Stimulated activated CD8-positive, alpha-beta memory T cell treated with anti-CD3 and anti-CD28 coated beads, Interleukin-7, amount 100 ng/mL, for 4 hours (primary cell): ENCODE measurements at places on chromosomes 3 and 15.

- DNase-seq: no peak
These were observed 144.3 kb upstream of the PFN2 start for GRCh38 chr3:150114873-150115540.

DNA sequence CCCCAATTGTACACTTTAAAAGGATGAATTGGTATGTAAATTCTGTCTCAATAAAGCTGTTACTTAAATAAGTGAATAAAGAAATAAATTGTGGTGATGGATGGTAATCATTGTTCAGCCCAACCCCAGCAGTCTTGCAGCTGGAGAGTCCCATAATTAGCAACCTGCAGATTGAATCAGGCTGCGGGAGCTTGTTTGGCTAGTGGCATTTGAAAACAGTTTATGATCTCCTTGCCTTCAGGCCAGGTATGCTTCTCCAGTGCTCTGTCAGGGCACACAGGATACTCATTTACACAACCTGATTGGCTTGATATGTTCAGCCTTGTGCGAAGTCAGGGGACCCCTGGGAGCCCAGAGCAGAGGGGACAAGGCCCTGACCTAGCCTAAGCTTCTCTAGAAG is 16.5 kb upstream of the TSEN2 start:
- DNase-seq: no peak

DNA sequence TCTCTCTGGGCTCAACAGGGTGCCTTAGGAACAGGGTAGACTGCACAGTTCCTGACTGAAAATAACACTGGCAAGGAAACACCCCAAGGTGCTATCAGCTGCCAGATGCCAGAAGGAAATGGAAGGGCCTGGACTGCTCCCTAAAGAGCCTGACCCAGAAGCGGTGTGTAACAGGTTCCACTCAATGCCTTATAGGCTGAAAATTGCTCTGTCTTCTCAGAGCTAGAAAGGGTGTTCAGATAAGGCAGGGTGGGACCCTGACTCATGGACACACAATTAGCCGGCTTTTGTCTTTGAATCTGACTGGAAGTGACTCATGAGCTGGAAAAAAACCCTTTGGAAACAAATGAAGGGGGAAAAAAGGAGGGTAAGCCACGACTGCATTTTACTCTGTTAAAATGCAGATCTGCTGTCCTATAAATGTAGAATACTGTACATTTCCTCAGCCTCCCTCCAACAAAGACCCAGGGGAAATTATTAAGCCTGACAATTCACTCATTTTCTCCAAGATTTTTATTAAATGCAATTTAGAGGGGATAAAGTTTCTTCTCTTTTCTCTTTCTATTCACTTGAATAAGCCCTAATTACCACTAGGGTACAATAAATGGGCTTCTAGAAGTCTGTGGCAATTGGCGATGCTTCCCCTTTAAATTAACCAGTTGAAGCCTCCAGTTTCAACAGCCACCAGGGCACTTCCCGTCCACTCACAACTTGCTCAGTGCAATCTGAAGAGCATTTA is 160.2 kb upstream of the TBL1XR1 start:
- DNase-seq: no peak

DNA sequence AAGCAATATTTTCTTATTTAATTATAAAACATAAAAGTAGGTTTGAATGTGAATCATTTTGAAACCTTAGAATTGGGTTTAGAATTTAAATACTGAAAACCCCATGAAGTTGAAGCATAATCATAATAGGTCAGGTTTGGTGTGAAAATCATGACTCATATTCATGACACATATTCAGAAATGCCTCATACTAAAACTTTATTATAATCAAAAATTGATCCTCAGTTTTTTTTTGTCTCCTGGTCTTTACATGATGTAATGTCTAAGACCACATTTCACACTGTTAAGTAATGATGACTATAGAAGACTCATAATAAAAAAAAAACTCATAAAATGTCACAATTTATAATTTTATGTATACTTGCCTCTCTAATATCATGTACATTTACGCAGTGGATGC is 190.4 kb downstream of the FOXP1 start:
- DNase-seq: no peak

- DNase-seq: no peak
These were observed 252.8 kb downstream of the IGSF11 start for GRCh38 chr3:118781839-118782238.

DNA sequence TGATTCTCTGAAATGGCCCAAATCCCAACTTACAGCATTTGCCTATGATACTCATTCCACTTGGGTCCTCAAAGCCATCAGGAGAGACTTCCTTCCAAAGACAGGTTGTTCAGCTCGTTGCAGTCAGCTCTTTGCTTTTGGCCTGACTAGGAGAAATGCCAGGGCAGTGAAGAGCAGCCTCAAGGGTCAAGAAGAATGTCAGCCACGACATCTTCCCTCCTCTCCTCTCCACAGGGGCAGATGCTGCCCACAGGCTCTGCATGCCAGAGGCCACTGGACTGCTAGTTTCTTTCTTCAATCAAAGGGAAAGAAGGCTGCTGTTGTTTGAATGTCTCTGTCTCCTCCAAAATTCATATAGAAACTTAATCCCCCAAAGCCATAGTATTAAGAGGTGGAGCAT is 201.7 kb upstream of the PFN2 start:
- no peak for DNase-seq

GRCh38 chr3:7421065-7421464 is 560.1 kb downstream of the GRM7 start:
- no peak for DNase-seq

GRCh38 chr3:158094235-158095110 is 11.7 kb downstream of the SHOX2 start:
- DNase-seq: no peak

GRCh38 chr15:92989470-92989869 is 89.3 kb downstream of the CHD2 start:
- no peak for DNase-seq

DNA sequence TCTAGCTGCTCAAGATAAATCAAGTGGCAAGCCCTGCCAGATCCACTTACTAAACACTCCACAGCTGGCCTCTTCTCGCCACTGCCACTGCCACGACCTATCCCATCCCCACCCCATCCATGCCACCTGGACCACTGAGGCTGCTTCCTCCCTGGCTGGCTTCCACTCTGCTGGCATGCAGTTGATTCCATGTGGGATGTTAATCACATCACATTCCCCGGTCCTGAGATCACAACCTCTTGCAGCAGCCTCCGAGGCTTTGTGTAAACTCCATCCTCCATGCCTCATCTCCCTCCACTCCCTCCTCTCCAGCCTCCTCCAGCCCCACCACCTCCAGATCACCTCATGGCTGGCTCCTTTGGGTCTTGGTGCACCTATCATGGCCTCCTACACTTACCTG is 7.7 kb downstream of the NCKIPSD start:
- DNase-seq: no peak

DNA sequence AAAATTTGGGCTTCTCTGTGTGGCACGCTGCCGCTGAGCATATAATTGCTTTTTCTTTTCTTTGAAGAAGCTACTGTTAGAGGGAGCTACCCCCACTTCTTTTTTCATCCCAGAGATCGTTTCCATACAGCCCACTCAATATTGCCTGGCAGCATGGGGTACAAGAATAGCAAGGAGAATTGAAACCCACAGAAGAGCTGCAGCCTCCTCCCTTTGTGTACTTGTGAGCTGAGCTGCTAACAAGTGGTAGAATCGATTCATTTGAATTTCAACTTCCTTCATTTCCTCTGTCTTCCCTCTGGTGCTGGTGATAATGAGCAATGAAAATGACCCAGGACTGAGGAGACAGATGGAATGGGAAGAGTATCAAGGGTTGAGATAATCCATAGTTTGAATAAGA is 64.9 kb downstream of the LRRC3B start:
- DNase-seq: no peak

DNA sequence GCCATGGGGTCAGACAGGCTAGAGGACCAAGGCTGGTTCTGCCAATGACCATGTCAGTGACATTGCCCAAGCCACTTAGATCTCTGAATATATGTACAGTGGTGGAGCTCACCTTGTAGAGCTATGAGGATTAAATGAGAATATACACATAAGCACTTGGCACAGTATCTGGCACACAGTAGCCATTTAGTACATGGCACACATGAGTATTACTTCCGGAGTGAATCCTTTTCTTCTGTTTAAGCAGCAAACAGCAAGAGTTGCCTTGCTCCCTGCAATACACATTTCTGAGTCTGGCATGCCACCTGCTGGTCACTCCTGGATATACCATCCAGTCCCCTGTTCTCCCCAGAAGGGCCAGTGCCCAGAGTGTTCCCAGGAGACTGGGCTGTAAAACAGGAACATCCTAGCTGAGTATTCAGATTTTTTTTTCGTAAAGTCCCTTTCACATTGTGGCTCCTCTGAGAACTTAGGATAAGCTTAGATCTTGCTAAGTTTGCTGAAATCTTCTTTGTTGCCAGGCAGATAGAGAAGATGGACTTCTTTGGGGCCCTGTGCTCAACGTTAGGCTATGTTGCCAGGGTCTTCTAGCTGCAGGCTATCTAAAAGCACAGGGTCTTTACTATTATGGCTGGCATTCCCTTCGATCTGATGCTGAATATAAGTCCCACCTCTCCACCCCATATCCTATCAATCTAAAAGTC is 203.4 kb downstream of the ADAMTS9 start:
- DNase-seq: peak; percentile 19

- no peak for DNase-seq
These were observed 110.0 kb upstream of the MEF2A start for GRCh38 chr15:99455789-99456160.

DNA sequence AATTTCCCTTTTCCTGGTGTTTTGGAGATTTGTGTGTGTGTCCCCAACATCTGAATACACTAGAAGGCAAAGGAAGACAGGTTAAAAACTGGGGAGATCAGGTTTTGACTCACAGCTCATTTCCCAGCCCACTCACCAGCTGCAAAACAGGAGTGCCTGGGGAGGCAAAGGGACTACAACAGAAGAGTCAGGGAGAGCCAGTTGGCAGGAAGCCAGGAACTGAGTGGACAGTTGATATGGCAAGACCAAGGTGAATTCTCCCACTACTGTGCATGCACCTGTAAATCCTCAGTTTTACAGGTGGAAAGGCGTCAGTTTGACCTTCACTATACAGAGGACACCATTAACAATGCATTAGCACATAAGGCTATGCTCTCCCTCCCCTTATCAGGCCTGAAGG is 901.5 kb upstream of the SEMA6D start:
- DNase-seq: no peak
